ENCODE measurements at places on chromosomes 7 and 10.
A peak's percentile ranks its signal among the peaks of the same experiment; 100 is the strongest.

DNA sequence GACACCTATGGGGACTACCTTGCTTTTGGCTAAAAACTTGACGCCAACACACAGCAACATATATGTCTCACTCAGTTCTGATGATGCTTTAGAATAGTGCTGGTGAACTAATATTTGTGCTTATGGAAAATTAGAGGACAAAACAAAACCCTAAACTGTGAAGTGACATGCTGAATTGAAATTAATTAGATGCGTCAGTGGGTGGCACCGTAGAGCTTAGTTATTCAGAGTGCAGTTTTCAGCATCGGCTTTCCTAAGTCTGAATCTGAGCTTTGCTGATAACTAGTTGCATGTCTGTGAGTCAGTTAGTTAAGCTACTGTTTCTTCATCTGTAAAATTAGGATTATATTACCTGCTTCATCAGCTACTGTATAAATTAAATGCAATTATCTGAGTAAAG, 245.0 kb upstream of the SORCS1 start:
- DNase-seq, result no peak

DNA sequence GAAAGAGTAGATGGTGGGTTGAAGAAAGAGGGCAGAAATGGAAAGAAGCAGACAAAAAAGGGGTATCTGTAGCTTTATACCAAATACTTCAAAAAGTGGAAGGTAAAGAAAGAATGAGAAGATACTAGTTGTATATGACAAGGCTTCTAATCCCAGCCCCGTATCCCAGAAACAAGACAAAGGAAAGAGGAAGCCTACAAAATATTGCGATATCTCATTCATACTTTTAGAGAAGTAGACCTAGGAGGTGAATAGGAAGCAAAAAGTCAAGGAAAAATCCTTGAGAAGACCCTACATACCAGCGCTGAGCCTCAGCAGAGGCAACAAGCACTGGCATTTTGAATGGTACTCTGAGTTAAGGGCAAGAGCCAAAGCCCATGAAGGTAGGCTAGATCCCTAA, 26.6 kb downstream of the PHTF2 start:
- no peak for DNase-seq

- no peak for DNase-seq
These were observed 196.5 kb downstream of the PTPRN2 start for GRCh38 chr7:158391141-158391540.

DNA sequence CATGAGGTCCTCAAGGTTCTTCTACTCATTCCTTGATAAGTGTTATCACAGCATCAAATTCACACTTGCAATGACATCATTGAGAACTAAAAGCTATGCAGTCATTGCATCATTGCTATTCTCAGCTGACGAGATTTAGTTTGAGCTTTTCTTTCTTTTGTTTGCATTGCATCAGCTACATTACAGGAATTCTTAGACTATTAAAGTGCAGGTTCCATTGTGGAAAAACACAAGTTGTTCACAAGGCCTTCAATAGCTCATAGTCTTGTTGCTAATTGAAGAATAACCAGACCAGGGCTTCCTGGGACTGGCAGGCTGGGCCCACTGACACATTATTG, 139.3 kb downstream of the CXCL12 start:
- DNase-seq, result no peak

DNA sequence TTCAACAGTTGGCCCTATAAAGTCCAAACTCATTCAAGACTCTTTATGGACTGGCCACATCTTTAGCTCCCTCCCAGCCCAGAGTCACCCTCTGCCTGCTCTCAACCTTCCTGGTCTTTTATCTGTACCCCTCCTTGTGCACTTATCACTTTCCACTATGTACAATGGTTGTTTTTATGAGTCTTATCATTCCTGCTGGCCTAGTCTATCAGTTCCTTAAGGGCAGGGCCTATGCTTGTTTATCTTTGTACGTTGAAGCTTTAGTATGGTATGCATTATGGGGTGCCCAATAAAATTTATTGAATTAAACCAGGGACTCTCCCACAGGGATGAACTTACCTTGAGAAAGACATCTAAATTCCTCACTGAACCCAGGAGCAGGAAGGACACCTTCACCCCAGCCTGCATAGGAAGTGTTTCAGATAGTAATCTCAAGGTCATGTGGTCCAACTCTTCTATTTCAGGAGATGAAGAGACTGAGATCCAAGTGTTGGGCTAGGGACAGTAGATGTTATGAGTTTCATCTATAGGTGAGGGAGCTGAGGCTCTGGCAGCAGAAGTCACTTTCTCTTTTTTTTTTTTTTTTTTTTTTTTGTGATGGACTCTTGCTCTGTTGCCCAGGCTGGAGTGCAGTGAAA, 13.3 kb upstream of the PDCD4 start:
- DNase-seq, result no peak

GRCh38 chr7:68147614-68148238, 1151.1 kb downstream of the TYW1 start:
- no peak for DNase-seq

GRCh38 chr10:125137601-125138438, 22.5 kb downstream of the CTBP2 start:
- no peak for DNase-seq

DNA sequence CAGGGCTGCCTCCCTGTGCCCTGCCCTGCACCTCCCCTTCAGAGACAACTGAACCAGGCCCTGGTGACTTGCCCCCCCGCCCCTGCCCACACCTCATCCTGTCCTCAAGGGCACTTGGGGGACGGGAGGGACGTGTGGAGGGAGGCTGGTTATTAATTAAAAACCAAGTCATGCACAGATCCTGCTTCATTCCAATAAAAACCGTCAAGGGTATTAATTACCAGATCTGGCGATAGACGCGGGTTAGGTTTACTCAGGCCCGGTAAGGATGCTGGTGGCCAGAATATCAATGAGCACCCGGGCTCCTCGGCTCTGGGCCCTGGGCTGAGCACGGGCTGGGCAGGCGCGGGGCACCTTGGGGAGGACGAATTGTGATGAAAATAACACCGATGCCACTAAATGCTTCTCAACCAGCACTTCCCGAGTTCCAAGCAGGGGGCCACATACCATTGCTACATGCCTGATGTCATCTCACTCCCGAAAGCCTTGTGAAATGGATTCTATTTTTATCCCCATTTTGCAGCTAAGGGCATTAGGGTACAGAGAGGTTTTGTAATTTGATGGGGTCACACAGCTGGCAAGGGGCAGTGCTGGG, 24.5 kb upstream of the GTF2IRD1 start:
- DNase-seq, result no peak

DNA sequence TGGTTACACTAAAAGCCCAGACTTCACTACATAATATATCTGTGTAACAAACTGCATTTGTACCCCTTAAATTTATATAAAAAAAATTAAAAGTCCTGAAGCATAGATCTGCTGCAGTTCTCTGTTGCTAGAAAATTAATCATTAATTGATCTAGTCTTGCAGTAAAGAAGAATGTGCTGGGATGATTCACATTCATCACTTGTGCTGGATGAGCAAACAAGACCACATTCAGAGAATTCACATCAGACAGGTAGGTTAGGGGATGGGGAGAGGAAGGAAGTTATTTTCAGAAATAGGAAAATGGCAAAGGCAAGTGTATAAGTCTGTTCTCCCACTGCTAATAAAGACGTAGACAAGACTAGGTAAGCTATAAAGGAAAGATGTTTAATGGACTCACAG, 1019.0 kb downstream of the KCNMA1 start:
- DNase-seq, result no peak

DNA sequence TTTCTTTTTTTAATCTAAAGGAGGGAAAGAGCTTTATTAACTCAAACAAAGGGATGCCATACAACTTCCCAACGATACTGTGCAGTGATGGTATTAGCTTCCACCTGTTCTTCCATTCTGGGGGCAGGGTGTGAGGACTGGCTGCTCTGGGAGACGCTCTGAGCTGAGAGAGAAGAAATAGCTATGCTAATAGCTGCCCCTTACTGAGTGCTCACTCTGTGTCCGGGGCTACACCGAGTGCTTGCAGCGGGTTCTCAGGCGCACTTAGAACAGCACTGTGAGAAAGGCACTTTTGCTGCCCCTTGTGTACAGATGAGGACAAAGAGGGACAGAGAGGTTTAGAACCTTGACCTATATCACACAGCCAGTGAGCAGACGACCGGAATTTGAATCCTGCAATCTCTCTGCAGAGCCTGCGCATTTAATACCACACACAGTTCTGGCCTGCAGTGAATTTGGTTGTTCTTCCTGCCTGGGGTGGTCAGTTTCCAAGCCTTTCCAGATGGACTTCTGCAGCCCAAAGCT, 142.2 kb downstream of the PLPP4 start:
- no peak for DNase-seq

- no peak for DNase-seq
These were observed 32.4 kb downstream of the CHST15 start for GRCh38 chr10:124061030-124061429.

- DNase-seq, result no peak
These were observed 557 bp downstream of the BAG3 start for GRCh38 chr10:119651514-119652360.

- no peak for DNase-seq
These were observed 34.0 kb downstream of the AHCYL2 start for GRCh38 chr7:129258649-129259389.

- no peak for DNase-seq
These were observed 19.9 kb upstream of the ZCCHC24 start for GRCh38 chr10:79465341-79465740.

DNA sequence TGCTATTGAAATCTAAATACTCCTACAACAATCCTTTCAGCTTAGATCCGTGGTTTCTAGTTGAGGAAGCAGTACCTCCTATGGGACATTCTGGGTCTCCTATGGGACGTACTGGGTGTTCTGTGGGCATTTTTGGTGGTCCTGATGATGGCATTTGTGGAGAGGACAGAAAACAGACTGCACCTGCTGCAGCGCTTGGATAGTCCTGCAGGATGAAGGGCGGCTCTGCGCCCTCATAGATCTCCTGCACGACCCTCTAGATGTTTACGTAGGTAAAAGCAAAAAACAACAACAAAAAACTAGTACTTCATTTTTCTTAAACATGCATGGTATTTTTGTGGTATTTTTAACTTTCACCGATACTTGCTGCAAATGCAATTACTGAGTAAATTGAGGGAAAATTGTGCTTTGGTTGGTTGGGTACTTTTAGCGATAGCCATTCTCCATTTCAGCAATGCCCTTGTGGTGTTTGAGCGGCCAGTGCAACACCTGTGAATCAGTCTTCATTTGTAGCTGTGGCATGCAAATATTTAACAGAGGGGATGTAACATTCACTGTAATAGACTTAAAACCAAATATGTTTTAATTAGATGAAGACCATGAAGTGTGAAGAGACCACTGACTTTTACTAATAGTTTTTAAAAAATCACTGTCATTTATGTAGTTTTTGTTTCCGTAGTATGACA, 461.2 kb downstream of the SDK1 start:
- no peak for DNase-seq

- no peak for DNase-seq
These were observed 591.4 kb downstream of the PARD3 start for GRCh38 chr10:34223658-34224057.

- DNase-seq, result no peak
These were observed 88.8 kb downstream of the NOD1 start for GRCh38 chr7:30389791-30390190.

DNA sequence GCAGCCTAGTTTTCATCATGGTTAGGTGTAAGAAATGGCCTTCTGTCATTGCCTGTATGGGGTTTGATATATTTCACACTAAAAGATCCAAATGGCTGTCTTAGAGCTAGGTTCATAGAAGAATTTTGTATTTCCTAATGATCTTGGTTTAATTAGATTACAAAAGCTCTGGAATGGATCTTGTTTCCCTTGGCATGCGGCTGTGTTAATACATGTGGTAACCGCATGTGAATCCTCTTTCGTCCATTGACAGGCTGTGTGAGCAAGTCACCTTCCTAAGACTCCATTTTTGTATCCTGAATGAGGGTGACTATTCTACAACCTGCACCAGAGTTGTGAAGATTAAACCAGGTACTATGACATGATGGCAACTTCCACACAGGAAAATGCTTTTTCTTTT, 12.4 kb upstream of the FZD1 start:
- DNase-seq, result no peak

- no peak for DNase-seq
These were observed 40.4 kb downstream of the AFAP1L2 start for GRCh38 chr10:114363745-114364454.

GRCh38 chr7:97307521-97308108, 190.1 kb downstream of the SDHAF3 start:
- DNase-seq, result no peak

DNA sequence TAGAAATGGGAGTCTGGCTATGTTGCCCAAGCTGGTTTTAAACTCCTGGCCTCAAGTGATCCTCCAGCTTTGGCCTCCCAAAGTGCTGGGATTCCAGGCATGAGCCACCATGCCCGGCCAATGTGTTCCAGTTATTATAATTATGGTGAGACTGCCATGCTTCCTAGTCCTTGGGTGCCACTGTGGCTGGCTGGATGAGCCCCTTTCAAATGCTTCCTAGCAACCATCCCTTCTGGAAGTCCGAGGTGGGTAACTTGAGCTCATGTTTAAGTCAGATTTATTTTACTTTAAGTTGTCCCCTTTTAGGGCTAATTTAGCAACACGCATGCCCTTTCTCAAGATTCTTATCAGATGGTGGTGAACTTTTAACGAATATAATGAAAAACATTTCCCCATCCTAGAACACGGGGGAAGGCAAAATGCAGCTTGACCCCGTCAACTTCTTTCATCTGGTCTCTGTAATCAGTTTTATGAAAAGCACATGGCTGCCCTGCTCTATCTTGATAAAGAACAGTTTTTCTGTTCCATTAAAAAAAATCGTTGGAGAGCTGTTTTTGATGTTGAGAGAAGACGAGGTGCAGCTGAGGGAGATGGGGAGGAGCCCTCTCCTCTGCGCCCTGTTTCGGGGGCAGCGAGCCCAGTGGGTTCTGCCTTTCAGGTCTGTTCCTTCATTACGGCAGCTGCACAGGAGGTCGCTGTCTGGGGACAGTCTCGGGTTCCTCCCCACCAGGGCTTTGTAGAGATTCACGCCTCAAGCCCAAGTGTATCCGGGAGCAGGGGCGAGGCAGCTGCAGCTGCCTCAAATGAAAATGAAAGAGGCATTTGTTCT, 61.0 kb upstream of the MKI67 start:
- DNase-seq, result peak; percentile 27

DNA sequence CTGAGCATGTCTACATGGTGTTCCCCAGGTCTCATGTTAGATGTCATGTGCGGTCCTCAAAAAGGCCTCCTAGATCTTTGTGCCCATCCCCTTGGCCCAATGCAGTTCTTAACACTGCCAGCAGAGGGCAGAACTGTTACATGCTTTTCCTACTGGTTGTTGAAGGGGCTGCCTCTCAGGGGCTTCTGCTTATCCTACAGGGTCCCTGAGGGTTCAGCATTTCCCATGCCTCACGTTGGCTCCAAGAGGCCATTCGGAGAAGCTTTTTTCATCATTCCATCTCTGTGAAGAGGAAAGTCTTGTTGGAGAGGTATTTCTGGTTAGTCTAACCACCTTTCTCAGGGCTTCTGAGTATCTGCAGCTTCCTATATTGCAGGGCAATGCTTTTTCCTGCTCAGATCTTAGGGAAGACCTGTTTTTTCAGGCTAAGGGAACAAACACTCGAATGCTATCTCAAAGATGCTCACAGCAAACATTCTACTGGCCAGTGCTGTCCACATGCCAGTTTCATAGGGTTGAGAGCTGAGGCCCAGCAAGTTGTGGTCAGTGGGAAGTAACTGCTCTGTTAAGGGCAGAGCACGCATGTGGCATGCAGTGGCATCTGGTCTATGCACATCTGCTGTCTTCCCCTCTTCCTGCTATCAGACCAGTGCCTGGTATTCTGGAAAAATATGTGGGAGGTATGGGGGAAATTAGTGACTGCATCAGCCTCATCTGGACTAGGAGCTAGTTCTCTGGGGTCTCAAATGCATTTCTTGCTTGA, 31.5 kb downstream of the MBL2 start:
- DNase-seq, result peak; percentile 36
